ENCODE measurements at places on chromosomes 6 and 20. TPM values are rescaled to one million over a fixed set of nuclear protein-coding genes. Genes with fewer than 3 reads are reported as not detected.

DNA sequence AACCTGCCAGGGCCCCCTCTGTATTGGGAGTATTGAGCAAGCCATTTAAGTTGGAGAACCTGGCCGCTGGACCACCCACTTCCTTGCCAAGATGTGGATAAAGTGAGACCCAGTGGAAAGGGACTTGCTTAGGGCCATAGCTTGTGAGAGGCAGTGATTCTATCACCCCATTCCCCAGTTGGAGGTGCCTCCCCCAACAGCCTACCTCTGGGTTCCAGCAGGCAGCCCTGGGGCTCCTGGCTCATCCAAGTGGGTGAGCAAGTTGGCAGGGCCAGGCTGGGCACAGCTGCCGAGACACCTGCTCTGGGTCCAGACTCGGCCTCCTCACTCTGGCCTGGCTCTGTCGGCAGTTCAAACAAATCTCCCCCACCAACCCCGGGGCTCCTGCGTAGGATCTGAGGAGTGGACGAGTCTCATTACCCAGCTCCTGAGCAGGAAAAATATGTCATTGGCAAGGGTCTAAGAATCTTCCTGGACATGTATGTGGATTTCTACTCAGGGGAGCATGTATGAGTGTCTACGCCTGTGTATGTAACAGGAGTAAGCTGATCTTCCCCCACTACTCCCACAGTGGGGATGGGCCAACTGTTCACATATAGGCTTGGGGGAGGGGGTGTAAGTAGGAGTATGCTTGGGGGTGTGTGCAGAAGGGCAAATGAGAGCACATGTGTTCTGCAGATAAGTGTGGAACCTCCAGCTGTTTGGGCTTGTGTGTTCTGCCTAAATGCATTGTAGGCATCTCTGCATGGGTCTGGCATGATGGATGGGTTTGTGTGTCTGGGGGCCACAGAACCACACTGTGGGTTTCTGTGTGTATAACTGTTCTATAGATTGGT lies 1.9 kb downstream of the ID1 start:
- no peak for DNase-seq

The TMEM170B gene
- total RNA-seq, result 15.2 TPM

- DNase-seq, result no peak
Measured at GRCh38 chr6:57134954-57135353, 37.2 kb upstream of the BAG2 start.

The APOBEC2 gene
- total RNA-seq, result not detected

DNA sequence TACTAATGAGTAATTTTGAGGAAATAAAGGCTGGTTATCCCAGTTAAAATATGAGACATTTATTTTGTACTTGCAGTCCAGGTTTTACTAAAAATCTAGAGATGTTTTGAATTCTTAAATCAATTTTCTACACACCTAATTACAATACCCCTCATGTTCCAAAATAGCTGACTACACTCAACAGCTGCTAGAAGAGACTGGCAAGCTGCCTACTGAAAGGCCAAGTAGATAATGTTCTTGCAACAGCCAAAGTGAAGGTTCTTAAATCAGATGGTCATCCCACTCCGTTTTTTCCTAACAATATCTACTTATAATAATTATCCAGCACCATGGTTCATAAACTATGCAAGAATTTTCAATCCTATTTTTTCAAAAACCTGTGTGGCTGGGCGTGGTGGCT lies 69.0 kb downstream of the DTNBP1 start:
- no peak for DNase-seq

DNA sequence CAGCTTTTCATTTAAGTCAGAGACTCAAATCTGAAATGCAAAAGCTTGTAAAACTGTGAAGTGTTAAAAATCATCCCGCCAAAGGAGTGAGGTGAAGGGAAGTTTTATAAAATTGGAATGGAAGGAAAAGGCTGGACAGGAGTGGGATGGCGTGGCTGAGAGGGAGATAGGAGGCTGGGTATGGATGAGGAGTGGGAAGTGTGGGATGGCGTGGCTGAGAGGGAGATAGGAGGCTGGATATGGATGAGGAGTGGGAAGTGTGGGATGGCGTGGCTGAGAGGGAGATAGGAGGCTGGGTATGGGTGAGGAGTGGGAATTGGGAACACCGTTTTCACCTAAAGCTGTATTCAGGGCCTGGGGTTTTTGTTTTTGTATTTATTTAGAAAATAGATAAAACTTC lies 59.4 kb upstream of the NKX2-2 start:
- DNase-seq, result no peak
